ENCODE measurements at places on chromosomes 1 and 21.
A peak's percentile ranks its signal among the peaks of the same experiment; 100 is the strongest.

DNA sequence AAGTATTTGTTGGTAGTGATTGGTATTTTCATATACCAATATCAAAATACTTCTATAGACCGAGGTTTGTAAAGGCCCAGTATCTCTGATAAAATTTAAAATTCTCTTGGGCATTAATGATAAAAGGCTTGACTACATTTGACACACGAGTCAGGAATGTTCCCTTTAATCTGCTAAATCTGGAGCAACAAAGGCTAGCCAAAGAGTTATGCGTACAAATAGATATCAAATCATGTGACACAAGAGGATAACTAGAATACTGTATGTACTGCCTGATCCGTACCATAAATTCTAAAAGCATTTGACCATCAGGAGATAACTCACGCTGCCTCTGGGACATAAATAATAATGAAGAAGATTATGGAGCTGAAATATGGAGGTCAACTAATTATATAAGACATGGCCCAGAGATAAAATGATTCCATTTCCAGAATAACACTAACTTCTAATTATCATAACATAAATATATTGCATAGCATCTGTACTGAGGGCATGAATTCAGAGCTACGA is 64.2 kb upstream of the SH3GLB1 start:
- no peak for DNase-seq

- no peak for DNase-seq
These were observed 35.9 kb downstream of the DNASE2B start for GRCh38 chr1:84434081-84434769.

DNA sequence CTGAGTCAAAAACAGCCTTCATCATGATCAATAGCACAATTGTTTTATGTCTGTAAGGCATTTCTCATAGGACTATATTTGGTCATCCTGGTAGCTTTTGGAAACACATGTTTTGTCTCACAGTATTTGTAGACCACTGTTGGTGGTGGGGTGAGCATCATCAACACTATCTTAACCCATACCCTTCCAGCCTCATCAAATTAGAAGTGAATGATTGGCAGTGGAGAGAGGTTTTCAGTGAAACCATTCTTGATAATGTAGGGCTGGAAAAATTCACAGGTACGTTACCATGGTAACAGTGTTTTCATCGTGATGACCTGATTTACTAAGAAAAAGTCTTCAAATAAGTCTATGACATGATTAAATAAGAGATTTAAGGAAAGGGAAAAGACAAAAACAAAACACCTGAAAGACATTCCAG is 45.3 kb upstream of the C1orf105 start:
- DNase-seq: no peak

GRCh38 chr1:17551755-17552234 is 12.3 kb downstream of the ARHGEF10L start:
- no peak for DNase-seq

- DNase-seq: peak; percentile 76
These were observed 4.9 kb downstream of the AHDC1 start for GRCh38 chr1:27598902-27599528.

DNA sequence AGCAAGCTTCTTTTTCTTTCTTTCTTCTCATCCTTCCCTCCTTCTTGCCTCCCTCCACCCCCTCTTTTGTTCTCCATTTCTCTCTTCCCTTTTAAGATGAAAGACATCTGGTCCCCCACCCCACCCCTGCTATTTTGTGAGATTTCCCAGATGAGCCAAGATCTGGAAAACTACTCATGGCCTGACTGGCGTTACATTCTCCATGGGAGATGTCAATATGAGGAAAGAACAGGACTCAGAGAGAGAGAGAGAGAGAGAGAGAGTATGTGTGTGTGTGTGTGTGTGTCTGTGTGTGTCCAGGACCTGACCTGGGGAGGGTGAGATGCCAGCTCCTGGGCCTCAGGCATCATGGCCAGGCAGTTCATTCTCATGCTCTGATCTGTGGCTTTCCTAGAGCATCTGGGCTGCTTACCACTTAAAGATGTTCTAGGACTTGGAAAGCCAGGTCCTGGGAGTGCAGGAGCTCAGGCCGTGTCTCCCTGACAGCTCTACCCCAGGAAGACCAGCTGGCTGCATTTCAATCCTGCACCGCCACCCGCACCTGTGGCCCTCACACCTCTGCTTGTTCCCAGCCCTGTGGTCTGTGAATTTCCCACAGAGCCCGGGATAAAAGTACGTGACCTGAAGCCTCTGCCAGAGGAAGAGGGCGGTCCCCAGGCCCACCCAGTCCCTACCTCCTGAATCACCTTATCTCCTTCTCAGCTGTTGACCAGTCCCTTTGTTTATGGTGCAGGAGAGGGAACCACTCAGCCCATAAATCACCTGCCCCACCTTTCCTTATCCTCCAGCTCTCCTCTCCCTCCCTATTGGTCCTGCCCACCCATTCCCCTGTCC is 3.2 kb upstream of the BEST4 start:
- no peak for DNase-seq

GRCh38 chr1:231632119-231632518 is 5.5 kb downstream of the DISC1 start:
- DNase-seq: no peak

DNA sequence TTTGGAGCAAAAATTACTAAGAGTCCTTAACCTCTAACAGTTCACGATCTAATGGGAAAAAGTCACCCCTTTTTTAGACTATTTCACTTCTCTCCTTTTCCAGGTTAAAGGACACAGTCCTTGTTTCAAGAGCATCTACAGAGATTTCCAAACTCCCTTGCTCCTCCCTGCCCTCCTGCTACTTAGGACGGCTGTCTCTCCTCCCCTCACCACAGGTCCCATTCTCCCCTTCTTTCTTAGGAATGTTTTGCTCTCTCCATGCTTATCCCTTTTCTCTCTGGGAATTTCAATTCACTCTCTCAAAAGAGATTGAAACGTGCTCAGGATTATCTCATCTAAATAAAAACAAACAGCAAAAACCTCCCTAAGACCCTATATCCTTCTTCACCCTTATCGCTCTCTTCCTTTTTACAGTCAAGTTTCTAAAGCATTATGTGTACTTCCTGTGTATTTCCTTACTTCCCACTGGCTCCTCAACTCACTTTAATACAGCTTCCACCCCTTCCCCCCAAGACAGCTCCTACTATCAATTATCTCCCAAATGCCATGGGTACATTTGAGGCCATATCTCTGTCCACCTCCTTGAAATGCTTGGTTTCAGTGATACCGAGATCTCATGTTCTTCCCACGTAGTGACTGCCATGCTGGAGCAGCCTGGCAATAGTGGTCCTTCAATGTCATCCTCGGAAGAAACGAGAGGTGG is 43.2 kb upstream of the ZNF281 start:
- no peak for DNase-seq

DNA sequence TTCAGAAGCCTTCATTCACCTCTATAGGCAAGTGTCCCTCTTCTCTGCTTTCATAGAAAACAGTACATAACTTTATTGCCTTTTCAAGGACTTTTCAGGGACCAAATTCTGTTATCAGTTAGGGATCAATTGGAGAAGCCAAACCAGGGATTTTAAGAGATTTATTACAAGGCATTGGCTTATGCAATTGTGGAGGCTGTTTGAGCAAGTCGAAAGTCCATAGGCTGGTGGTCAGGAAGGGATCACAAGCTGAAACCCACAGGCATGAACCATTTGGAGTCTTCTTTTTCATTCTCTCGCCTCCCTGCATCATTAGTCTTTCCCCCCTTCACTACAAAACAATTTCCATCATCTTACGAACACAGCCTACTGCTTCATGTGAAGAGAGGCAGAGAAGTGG is 34.8 kb upstream of the SYCP1 start:
- DNase-seq: no peak

GRCh38 chr1:46529031-46529630 is 22.3 kb downstream of the KNCN start:
- DNase-seq: peak; percentile 20

GRCh38 chr21:46551636-46552241 is 53.1 kb downstream of the S100B start:
- DNase-seq: peak; percentile 61

DNA sequence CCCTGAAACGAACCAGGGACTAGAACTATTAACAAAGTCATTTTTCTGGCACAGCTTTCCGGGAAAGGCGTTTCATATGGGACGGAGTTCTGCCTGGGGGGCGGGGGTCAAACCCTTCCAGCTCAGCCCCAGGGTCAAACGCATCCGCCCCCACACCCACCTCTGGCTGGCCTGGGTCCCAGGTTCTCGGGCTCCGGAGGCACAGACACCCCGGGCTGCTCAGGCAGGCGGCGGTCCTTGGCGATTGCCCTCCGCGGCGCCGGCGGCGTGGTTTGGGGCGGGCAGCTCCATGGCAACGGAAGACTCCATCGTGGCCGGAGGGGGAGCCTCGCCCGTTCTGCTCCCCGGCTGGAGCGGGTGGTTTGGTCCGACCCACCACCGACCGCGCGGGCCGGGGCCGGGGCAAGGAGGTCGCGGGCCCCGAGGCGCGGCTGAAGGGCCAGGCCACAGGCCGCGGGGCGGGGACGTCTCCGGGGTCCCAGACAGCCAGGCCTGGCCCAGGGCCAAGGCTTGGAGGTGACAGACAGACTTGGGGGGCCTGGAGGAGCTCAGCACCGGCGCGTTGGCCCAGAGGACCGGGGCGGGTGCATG is at the start of gene CFAP74:
CFAP74 (minus strand) TSS at position 246 of the 591 bp plus-strand sequence. CDS start 12,830 bp downstream, outside the sequence.
- peak; percentile 56 for DNase-seq

- DNase-seq: no peak
These were observed 13.0 kb upstream of the MIIP start for GRCh38 chr1:12006167-12006921.

GRCh38 chr1:223745731-223746130 is 33.4 kb downstream of the CAPN2 start:
- DNase-seq: no peak

DNA sequence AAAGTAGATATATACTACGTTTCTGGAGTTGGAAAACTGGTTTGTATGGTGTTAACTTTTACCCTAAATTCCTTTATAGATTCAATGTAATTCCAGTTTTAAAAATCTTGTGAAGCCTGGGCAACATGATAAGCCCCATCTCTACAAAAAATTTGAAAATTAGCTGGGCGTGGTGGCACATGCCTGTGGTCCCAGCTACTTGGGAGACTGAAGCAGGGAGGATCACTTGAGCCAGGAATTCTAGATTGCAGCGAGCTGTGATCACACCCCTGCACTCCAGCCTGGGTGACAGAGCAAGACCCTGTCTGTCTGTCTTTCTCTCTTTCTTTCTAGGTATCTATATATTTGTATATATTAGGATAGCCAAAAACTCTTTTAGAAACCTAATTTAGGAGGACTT is 141.9 kb downstream of the CLEC20A start:
- DNase-seq: no peak

DNA sequence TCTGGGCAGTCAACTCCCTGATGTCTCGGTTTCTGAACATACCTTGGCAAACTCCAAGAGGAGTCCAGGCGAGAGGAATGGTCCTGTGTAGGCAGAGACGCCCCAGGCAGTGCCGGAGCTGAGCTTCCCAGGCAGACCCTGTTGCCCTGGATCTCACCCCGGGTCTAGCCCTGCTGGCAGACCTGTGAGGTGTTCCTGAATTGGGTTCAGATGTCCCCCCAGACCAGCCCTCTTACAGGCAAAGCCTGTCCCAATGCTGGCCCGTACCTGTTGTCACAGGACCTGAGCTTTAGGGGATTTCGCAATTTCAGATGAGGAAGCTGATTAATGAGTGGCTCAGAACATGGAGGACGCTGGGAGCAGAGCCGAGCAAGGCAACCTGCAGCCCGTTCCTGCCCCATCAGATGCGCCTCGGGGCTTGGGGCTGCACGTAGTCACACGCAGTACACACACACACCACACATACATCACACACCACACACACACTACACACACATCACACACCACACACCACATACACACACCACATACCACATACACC is 38.5 kb upstream of the PDE9A start:
- DNase-seq: peak; percentile 67

DNA sequence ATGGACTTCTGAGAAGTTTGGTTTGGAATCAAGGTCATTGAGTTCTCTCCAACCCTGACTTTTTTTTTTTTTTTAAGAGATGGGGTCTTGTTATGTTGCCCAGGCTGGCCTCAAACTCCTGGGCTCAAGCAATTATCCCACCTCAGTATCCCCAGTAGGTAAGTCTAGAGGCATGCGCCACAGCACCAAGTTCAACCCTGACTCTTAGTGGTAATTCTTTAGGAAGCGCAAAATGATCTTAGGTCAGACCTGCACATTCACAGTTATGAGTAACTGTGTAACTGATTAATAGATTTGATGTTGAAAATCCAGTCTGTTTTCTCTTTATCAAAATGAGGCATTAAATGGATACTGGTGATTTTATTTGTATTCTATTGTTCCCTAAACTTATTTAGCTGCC is 95.9 kb downstream of the GREM2 start:
- no peak for DNase-seq

- no peak for DNase-seq
These were observed 130.4 kb downstream of the RERE start for GRCh38 chr1:8687039-8687438.

GRCh38 chr1:109761227-109762038 is 2.3 kb downstream of the EPS8L3 start:
- no peak for DNase-seq

- no peak for DNase-seq
These were observed 1.6 kb downstream of the CNIH4 start for GRCh38 chr1:224358237-224358636.

DNA sequence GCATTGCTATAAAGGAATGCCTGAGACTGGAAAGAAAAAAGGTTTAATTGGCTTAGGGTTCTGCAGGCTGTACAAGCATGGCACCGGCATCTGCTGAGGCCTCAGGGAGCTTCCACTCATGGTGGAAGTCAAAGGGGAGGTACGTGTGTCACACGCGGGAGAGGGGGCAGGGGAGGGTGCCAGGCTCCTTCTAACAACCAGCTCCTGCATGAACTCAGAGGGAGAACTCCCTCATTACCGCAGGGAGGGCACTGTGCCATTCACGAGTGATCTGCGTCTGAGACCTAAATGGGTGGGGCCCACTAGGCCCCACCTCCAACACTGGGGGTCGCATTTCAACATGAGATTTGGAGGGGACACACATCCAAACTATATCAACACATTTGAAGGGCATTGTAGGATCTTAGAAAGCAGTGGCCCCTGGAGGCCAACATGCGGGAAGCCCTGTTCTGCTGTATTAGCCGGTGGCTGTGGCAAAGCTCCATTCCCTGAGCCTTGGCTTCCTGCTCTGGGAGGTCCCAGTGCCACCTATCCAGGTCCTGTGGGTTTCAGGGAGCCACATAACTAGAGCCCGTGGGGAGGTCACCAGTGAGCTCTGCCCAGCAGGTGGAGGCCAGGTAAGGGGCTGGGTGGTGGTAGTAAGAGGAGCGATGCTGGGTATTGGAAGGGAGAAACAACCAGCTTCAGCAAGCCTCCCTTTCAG is 10.0 kb downstream of the WNT3A start:
- no peak for DNase-seq

- DNase-seq: no peak
These were observed 671.9 kb upstream of the USP24 start for GRCh38 chr1:55886856-55887712.

GRCh38 chr1:82785268-82785790 is 984.6 kb downstream of the ADGRL2 start:
- no peak for DNase-seq

- no peak for DNase-seq
These were observed 84.4 kb upstream of the HOOK1 start for GRCh38 chr1:59730302-59730701.

- DNase-seq: no peak
These were observed 91.5 kb downstream of the TENT5C start for GRCh38 chr1:117697220-117697781.

Data from activated naive CD8-positive, alpha-beta T cell treated with anti-CD3 and anti-CD28 coated beads for 36 hours (primary cell).